NCI-H2081 treated with DMSO at 0.1 percent for 48 hours (cell line): ENCODE measurements at places on chromosomes 7 and 10.

DNA sequence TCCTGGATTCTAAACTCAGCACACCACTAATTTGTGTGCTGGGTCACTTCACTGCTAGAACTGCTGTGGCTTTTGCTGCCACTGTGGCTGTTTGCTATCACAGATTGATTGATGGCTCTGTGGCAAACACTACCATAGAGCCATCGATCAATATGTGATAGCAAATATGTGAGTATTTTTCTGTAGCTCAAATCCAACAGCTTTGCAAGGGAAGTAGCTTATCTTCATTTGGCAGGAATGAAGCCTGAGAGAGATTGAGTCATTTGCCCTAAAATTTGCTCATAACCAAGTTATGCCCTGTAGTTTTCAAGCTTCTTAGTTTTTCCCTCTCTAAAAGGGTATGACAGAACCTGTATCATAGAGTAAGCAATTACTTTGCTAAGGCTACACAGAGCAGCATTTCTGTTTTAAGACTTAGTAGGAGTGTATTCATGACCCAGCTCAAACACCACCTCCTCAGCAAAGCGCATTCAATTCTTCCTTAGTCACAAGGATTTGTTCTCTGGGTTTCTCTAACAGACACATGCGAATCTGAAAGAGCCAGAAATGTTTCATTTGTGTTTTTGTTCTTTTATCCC is 43.1 kb downstream of the MINPP1 start:
- DNase-seq = no peak

GRCh38 chr10:71848325-71849275 is 2.5 kb downstream of the PSAP start:
- no peak for DNase-seq

DNA sequence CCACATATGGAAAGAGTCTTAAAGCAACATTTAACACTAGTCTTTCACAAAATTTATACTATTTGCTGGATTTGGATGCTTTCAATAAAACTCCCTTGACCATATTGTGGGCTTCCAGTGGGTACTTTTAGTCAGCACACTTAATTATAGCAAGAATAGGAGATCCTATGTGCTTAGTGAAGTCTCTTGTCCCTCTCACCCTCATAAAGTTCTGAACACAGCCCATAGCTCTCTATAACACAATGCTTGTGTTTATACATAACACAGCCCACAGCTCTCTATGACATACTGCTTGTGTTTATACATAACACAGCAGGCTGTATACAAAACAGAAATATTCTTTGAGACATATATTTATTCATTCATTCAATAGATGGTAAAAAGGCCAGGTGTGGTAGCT is 79.0 kb downstream of the SEMA3C start:
- no peak for DNase-seq

- DNase-seq = no peak
These were observed 186.3 kb downstream of the PLPP4 start for GRCh38 chr10:120643351-120643750.

DNA sequence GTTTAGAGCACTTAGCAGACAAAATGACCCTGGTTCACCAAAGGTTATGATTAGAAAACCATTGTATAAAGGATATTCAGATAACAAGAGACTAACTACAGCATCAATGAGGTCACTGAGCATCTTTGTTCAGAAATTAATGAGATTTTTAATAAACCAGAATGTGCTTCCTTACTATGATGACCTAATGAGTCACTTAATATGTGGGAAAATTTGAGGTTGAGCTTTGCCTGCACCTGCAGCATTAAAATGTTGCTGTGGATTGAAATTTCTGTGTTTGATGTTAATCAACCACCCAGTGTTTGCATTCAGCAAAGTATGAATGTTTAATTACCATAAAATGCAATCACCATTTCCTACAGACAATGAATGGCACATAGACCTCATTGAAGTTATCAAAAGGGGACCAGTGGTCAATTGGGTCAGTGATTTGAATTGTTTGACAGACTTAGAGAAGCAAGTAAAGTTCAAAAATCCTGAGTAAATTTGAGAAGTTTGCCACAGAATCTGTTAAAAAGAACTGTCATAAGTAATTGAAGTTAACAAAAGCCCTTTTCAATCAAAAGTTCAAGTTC is 45.8 kb downstream of the EXOC6 start:
- DNase-seq = no peak

GRCh38 chr10:58026036-58026435 is 241.7 kb downstream of the IPMK start:
- DNase-seq = no peak

DNA sequence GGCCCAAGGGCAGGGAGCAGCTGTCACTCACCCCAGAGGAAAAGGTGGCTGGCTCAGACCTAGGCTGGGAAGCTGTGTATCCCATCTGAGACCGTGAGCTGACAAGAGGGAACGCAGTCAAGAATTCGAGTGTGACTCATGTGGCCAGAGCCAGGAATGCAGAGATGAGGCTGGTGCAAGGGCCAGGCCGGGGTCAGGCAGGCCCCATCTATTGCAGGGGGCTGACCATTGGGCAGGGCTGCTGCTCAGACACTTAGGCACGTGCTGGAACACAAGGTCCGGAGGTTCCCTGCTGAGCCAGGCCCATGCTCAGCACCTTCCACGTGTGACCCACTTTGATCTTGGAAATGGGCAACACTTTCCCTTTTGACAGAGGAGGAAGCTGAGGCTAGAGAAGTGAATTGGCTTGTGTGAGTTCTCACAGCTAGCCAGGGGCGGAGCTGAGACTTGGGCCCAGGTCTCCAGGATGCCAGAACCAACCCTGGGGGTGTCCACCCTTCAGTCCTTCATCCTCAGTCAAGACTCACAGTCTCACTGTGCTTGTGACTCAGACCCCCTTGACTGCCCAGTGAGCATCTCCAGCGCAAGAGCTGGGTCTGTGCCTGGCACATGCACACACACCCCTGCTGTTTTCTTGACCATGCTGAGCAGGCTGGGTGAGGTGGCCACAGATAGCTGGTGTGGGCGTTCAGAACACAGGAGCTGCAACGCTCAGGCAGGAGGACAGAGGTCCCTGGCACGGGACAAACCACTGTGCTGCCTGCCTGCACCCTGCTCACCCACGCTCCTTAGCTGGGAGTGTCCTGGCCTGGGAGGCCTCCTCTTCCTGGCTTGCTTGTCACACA is 47.6 kb upstream of the PPIF start:
- DNase-seq = no peak
